NCI-H1105 (cell line): ENCODE measurements at places on chromosomes 1 and 21.

DNA sequence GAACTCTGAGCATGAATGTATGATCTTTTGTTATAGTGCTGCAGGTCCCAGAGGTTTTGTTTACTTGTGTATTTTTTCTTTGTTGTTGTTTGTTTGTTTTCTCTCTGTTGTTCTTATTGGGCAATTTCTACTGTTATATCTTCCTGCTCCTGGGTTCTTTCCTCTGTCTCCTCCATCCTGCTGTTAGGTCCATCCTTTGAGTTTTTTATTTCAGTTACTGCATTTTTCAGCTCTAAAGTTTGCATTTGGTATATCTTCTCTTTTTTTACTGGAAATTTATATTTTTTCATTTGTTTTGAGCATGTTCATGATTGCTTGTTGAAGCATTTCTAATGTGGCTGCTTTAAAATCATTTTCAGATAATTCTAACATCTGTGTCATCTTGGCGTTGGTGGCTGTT is 9.9 kb downstream of the TRPM2 start:
- DNase-seq, result no peak

GRCh38 chr1:164624400-164624799 is 65.4 kb downstream of the PBX1 start:
- no peak for DNase-seq

DNA sequence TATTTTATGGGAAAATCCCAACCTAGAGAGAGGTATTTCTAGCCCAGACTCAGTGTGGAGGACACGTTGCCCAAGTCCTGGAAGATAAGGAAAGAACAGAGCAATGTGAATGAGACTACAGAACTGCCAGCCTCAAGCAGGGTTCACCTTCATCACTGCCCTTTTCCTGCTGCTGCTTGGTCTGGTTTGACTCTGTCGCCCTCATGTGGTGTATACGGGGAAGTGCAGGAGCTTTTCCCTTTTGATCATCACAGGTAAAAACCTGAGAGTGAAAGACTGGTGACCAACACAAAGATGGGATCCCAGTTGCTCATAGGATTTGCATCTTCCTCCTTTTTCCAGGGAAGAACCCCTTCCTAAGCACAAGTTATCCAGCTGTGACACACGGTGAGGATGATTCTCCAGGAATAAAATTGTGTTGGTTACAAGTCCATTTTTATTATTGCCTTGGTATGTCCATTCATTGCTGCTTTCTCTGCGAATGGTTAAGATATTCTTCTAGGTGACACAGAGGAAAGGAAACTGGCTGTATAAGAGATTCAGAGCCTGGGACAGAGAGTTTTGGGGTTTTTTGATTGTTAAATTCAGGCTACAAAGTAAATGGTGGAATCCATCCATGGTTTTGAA is 89.5 kb upstream of the CD53 start:
- DNase-seq, result peak; percentile 60

DNA sequence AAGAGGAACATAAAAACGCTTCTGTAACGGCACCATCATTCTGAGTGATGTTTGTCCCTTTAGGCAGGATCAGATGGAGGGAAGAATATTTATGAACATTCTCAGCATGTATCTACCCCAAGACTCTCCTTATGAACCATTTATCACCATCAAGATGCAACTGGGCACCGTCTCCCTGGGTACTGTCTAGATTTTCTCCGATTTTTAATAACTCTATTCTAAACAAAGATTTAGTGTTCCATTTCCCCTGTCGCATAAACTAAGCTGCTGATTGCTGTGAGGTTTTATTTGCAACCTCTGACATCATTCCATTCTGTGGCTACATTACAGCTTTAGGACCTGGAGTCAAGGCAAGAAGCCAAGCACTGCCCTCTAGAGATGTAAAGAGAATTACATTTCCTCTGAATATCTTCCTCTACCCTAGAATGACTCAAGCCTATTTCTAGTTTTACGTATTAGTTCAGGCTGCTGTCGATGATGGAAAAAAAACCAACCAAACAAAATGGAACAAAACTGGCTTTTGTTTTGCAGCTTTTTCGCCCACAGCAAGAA is 130.1 kb upstream of the MAP1LC3C start:
- DNase-seq, result no peak

DNA sequence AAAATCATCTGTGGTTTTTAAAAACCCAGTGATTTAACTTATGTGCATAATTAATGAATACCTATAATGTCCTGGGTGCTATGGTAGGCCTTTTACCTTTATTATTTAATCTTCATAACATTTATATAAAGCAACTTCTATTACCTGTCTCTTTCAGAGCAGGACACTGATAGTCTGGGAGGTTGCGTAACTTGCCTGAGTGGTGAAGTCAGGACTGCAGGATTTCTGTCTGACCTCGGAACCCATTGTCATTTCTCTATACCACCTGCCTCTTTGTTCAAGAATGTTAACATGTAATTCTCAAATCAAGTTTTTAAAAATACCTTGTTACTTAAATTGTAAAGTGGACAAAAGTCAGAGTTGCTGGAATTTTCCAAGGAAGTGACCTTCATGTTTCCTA is 41.0 kb upstream of the BACH1 start:
- DNase-seq, result no peak

GRCh38 chr1:156645666-156646065 is 3.7 kb downstream of the BCAN start:
- DNase-seq, result no peak

DNA sequence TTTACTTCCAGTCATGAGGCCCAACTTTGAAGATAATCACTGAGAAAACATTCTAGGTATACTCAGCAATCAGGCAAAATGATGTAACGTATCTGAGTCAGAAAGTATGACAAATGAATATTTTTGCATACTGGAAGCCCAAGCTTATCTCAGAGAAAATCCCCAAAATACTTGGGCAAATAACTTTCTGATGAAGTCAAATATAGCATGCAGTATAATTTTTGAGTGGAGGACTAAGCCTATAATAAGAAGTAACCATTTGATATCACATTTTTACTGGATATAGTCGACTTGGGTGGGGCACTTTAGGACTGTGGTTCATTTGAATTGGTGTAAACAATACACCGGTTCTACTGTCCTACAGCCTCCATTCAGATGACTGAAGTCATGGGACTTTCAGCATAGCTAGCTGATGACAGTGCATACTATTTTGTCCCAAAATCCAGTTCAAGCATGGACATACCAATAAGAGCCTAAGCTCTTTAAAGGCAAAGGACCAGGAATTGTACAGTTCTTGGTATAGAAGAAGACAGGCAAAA is 2.3 kb upstream of the GADD45A start:
- DNase-seq, result no peak

DNA sequence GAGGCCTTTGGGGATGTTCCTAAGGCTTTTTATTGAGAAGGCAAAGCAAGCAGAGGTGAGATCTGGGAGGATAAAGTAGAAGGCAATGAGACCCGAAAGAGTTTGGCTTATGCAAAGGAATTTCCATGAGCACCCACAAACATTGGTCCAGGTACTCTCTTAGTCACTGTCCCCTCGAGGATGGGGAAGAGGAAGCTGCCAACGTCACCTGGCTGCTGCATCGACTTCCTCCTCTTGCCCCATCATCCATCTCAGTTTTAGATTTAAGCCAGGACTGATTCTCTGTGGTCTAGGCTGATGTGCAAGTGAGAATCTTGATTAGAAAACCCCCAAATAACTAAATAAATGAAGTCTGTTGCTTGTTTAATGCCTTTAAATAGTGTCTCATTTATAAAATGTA is 28.7 kb downstream of the RUNX1 start:
- DNase-seq, result no peak

GRCh38 chr1:56585985-56586384 is 6.6 kb upstream of the PLPP3 start:
- DNase-seq, result no peak

DNA sequence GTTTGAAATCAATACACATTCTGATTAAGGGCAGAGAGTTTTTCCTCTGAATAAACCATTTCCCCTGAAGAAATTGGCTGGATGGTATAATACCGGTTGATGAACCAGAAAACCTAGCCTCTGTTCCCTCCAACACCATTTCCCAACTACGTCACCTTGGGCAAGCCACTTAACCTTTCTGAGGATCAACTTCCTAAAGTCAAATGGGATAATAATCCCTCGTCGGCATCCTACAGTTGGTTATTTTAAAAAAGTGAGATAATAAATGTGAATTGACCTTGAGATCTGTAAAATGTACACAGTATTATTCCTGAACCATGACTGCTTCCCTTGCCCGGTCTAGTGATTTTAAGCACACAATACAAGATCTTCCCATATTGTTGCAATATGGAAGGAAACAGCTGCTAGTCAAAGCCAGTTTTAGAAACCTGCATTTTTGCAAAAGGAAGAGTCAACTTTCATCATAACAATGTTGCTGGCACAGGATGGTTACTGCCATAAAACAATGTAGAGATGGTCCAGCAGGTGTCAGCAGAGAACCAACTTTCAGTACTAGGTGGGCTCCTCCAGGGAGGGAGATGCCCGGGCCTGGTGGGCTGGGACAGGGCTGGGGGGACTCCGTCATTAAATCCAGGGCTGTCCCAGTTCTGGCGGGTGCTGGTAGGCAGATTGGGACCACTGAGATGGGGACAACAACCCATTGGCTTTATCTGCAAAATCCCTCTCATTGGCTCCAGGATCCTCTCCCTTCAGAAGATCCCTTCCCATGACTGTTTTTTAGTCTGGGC is 5.2 kb upstream of the HLX start:
- DNase-seq, result peak; percentile 36

DNA sequence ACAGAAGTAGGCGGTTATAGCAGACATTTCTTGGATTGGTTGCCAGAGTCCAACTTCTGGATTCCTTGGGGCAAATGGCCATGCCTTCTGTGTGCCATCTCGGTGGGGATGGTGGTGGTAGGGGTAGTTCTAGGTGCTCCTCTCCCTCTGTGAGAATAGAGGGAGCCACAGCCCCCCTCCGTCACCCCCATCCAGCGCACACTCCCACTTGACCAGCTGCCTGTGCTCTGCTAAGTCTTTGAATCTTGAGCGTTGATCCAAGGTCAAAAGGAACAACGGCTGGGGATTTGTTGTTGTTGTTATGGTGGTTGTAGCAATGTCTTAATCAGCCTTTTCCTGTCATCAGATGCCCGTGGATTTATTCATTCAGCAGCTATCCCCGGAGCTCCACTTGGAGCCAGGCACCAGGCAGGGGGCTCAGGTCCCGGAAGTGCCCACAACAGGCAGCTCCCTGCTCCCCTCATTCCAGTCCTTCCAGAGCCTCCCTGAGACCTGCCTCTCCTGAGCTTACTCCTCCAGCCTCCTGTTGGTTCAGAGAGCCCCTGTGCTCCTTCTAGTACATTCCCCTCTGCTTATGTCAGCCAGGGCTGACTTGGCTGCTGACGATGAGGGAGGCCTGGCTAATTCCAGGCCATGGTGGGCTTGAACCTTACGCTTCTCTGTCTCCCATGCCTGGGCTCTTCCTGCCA is 146.6 kb upstream of the WNT4 start:
- no peak for DNase-seq

- DNase-seq, result no peak
Observed at GRCh38 chr1:84156210-84156621, 12.1 kb downstream of the PRKACB start.
